SW 1271 (cell line): ENCODE measurements at places on chromosomes 12 and 14.

DNA sequence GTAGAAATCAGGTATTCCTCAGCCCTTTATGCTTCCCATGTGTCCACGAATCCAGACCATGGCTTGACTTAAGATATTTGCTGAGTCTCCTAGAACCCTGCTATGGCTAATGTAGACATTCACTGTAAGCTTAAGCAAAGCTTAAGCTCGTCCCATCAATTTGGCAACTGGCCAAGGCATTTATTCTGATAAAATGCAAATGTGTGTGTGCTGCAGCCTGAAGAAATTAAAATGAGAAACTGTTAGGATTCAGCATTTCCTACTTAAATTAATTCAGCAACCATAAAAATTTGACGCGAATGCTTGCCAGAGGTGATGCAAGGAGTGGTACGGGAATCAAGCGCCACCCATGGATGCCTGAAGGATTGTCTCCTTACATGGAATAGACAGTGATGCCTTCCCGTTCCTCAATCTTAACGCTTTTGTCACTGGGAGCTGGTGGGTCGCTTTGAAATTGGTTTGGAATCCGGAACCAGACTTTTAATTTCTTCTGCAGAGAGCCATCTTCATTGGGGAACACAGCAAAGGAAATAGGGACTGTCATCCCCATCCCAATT lies 13.2 kb downstream of the HEBP1 start:
- no peak for DNase-seq

DNA sequence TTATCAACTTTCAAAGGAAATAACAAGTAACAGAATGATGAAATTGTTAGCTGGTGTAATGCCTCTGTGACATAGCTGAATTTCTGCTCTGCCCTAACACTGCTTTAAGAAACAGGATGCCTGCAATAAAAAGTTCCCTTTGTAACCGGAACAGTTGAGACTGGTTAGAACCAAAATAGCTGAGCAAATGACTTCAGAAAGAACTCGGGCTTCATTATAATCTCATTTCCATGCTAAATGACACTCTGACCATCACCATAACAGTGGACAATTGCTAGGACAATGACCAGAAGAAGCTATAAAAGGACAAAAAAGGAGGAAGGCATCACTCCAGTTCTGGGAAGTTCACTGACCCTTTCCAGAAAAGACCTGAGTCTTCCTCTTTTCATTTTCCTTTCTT lies 23.5 kb upstream of the PYGL start:
- no peak for DNase-seq

DNA sequence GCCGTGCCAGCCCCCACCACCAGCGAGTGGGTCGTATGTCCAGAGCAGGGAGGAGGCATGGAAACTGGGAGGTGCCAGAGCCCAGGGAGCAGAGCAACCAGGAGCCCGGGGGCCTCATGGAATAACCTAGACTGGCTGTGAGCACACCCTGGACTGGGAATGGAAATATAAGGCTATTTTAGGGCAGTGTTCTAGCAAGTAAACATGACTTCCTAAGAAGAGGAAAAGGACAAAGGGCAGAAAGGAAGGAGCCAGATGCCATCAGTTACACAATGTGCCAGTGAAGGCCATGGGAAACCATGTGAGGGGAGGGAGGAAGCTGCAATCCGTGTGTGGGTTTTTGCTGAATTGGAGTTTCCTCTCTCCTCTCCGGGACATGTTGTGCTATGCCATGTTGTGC lies 18.7 kb upstream of the CPM start:
- no peak for DNase-seq

- DNase-seq: no peak
These were observed 16.4 kb downstream of the ACTN1 start for GRCh38 chr14:68962681-68963080.

- no peak for DNase-seq
These were observed 6.0 kb downstream of the ORAI1 start for GRCh38 chr12:121632069-121632970.

GRCh38 chr12:42156232-42156631 lies 11.6 kb upstream of the GXYLT1 start:
- DNase-seq: no peak

DNA sequence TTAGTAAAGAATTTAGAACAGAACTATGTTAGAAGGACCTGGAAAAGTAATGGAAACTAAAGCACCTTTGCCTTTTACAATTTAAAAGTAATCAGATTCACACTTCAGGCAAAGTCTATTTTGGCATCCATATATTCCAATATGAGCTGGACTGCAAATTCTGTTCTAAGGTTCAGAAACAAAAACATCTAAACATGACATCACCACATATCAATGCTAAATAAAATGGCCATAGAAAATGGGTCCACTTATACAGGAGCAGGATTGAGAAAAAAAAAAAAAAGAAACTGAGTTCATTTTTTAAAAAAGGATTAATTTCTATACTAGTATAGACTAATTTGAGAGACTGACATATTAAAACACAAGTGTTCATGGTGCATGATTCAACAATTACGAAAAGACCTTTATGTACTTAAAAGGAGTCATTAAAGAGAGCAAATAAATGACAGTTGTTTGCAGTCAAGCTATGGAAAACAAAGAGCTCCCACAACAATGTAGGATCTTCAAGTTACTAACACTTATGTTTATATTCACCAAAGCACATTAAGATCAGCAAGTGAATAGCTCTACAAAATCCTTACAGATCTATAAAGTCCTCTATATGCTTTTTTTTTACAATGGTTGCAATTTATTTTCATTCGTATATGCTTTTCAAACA lies 45.7 kb downstream of the DICER1 start:
- no peak for DNase-seq

GRCh38 chr12:40034156-40034555 lies 71.7 kb downstream of the SLC2A13 start:
- no peak for DNase-seq

- peak; percentile 24 for DNase-seq
These were observed 47.0 kb upstream of the LGR5 start for GRCh38 chr12:71392521-71393145.

GRCh38 chr12:24754690-24755638 lies 193.9 kb downstream of the BCAT1 start:
- no peak for DNase-seq

GRCh38 chr12:18546399-18546798 lies 191.4 kb downstream of the PLCZ1 start:
- no peak for DNase-seq

DNA sequence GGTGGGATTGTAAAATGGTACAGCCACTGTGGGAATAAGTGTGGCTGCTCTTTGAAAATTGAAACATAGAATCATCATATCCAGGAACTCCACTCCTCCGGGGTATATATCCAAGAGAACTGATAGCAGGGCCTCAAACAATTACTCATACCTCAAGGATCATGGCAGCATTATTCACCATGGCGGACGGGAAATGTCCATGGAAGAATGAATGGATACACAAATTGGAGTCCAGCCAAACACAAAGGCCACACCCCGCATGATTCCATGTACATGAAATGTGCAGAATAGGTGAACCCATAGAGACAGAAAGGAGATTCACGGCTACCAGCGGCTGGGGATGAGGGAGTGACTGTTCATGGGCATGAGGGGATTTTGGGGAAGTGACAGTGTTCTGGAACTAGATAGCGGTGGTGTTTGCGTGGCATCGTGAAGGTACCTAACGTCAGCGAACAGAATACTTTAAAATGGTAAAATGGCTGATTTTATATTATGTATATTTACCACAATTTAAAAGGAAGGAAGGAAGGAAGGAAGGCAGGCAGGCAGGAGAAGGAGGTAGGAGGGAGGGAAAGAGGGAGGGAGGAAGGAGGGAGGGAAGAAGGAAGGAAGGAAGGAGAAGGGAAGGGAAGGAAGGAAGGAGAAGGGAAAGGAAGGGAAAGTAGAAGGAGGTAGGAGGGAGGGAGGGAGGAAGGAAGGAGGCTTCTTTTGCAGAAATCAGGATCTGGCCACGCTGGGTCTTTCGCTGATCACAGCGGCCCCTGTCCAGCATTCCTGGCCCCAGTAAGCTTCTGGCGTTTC lies 14.1 kb upstream of the NCOR2 start:
- DNase-seq: no peak

DNA sequence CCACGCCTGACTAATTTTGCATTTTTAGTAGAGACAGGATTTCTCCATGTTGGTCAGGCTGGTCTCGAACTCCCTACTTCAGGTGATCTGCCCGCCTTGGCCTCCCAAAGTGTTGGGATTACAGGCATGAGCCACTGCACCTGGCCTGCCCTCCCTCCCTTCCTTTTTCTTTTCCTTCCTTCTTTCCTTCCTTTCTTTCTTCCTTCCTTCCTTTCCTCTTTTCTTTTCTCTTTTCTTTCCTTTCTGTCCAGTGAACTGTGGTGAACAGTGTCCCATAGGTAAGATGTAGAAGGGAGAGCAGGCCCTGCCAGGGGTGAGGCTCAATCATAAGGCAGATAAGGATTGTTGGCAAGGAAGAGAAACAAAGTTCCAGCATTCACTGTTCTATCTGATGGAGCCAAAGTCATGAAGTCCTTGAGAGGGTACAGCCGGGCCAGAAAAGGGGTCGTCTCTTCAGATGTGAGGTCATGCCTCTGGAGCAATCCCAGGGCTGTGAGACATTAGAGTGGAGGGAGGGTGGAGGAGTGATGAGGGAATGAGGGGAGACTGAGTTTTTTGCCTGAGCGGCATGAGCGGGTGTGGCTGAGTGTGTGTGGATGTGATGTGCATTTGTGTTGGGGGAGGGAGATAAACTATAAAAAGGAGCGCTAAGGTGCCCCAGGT lies 4.2 kb upstream of the MLF2 start:
- DNase-seq: no peak

DNA sequence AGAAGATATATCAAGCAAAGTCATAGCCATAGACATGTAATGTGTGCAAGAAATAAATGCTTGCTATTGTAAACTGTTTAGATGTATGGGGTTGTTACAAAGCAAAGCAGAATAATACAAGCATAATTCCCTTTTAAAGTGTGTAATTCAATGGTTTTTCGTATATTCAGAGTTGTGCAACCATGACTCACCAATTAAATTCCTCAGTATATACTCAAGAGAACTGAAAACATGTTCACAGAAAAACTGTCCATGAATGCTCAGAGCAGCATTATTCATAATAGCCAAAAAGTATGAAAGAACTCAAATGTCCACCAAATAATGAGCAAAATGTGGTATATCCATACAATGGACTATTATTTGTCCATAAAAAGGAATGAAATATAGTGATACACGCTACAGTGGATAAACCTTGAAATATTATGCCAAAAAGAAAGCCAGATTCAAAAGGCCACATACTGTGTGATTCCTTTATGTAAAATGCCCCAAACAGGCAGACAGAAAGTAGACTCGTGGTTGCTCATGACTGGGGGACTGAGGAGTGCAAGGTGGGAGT lies 9.3 kb downstream of the GXYLT1 start:
- DNase-seq: no peak

- DNase-seq: no peak
These were observed 851 bp downstream of the HSP90B1 start for GRCh38 chr12:103930787-103931735.

GRCh38 chr14:30242744-30243143 lies 315.1 kb upstream of the PRKD1 start:
- DNase-seq: no peak

DNA sequence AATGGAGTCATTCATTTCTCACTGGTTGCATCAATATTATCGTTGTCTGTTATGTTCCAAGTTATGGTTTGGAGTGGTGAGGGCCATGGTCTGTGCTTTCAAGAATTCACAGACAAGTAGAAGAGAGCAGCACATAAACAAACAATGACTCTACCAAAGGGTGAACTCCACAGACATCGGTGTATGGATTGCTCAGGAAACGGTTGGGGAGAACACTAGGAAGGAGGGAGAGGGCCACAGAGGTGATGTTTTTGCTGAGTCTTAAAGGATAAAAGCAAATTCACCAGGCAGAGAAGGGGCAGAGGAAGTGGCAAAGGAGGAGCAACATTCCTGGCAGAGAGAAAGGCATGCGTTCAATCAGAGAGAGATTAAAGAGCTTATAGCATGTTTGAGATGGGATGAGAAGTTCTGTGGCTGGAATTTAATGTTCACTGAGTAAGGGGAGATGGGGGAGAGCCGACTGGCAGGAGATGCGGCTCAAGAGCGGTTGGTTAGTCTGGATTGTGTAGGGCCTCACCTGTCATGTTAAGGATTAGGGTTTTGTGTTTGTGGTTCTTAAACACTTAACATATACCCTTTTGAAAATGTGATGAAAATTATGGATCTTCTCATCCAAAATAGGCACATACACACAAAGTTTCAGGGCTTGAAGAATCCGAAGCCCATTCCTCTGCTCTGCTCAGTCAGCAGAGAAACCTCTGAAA lies 42.3 kb upstream of the FRMD6 start:
- no peak for DNase-seq

DNA sequence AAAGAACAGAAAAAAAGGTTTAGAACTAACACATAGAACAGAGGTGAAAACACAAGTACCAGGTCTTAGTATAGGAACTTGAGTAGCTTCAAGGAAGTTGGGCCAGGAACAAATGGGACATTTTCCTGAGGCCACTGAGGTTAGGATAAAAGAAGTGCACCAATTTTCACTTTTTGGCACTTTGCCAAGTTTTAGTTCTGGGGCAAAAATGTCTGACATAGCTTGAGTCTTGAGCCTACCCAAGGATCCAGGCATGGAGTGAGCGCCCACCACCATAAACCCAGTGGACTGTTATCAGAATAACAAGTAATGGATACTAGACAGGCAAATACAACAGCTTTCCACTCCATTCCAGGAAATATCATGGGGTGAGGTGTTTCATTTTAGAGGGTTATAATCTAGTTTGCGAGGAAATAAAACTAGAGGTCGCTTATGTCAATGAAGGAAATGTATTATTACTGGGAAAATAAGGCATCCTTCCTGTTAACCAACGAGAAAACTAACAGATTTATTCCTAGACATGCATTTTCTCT lies 199.7 kb upstream of the HMGA2 start:
- no peak for DNase-seq

DNA sequence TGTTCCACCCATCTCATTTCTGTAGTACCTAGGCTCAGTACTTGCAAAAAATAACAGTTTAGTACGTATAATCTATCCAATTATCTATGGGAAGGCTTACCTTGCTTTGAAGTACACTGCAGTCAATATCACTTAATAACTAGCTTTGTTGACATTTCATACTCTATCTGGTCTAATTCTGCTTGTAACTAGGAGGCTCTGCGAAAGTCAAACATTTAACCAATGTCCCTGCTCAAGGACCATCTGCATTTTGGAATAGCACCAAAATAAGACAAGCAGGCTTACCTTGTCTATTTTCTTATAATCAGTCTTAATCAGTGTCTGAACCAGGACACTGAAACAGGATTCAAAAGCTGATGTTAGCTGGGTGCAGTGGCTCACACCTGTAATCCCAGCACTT lies 39.9 kb downstream of the SLC25A47 start:
- no peak for DNase-seq

GRCh38 chr12:53644133-53644532 lies 18.0 kb upstream of the ATF7 start:
- DNase-seq: no peak

- DNase-seq: no peak
These were observed 45.9 kb downstream of the IFNG start for GRCh38 chr12:68113644-68114043.

- DNase-seq: no peak
These were observed 127.1 kb downstream of the NELL2 start for GRCh38 chr12:44748950-44749468.

GRCh38 chr12:7666595-7666994 lies 887 bp upstream of the APOBEC1 start:
- no peak for DNase-seq
